ENCODE measurements at places on chromosomes 1 and 21.

GRCh38 chr1:227763246-227764018, 28.2 kb downstream of the SNAP47 start:
- DNase-seq = no peak

GRCh38 chr1:69129538-69129937, 438.2 kb upstream of the LRRC7 start:
- DNase-seq = no peak

GRCh38 chr1:47934243-47934805, 62.9 kb downstream of the TRABD2B start:
- DNase-seq = no peak

- no peak for DNase-seq
Observed at GRCh38 chr21:46323227-46323709, 402 bp downstream of the C21orf58 start.

DNA sequence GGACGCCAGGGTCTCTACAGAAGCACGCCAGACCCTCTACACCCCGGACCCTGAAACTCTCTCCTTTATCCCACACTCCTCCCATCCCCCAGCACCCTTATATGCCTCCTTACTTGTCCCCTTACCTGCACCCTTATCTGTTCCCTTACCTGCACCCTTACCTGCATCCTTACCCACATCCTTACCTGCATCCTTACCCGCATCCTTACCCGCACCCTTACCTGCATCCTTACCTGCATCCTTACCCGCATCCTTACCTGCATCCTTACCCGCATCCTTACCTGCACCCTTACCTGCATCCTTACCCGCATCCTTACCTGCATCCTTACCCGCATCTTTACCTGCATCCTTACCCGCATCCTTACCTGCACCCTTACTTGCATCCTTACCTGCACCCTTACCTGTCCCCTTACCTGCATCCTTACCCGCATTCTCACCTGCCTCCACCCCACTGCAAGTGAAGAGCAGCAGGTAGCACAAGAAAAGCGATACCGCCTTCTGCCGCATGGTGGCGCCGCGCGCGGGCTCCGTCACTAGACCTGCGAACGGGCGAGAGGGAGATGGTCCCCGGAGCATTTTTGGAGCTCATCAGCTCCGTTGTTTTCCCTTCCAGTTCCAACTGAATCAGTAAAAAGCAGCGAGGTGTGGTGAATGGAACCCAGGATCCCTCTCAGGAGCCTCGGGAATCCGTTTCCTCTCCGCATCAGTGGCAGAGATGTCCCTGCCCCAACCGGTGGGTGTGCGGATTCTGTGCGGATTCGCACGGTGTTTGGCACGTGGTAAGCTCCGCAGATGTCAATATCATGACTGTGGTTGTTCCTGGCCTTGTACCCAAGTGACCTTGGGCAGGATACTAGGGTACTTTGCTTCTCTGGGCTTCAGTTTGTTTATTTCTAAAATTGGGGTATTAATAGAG, 2.9 kb downstream of the IFI6 start:
- DNase-seq = peak; percentile 86

DNA sequence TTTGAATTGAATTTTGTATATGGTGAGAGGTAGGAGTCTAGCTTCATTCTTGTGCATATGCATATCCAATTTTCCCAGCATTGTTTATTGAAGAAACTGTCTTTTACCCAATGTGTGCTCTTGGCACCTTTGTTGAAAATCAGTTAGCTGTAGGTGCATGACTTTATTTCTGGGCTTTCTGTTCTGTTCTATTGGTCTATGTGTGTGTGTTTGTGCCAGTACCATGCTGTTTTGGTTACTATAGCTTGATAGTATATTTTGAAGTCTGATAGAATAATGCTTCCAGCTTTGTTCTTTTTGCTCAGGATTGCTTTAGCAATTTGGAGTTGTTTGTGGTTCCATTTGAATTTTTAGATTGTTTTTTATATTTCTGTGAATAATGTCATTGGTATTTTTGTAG, 9.4 kb upstream of the ZMYM1 start:
- DNase-seq = no peak

GRCh38 chr1:216090556-216090955, 332.7 kb downstream of the USH2A start:
- DNase-seq = no peak

All from stimulated activated CD4-positive, alpha-beta T cell treated with anti-CD3 and anti-CD28 coated beads, Interleukin-15, amount 100 ng/mL, for 48 hours (primary cell).